NCI-H2029 (cell line): ENCODE measurements at places on chromosomes 3 and 15.

DNA sequence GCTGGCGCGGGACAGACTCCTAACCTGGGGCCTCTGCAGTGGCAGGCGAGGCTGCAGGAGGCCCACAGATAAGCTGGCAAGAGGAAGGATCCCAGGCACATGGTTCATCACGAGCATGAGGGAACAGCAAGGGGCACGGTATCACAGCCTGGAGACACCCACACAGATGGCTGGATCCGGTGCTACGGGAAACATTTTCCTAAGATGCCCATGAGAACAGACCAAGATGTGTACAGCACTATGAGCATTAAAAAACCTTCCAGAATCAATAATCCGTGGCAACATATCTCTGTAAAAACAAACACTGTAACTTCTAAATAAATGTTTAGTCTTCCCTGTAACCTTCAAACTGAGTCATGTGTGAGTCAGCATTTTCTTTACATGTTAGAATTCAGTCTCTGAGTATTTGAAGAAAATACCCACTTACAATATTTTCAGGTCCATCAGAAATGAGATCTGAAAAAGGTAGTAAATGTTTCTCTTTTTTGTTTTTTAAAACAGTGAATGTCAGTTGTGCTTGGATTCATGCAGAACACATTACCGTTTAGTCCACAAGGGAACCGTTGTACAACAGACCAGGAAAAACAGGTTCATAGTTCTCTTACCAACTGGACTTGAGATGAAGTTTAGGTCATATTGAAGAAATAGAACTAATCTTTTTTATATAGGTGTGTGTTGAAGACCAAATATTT is 75.9 kb downstream of the BOC start:
- no peak for DNase-seq

GRCh38 chr3:52742418-52743041 is 28.2 kb downstream of the NEK4 start:
- no peak for DNase-seq

DNA sequence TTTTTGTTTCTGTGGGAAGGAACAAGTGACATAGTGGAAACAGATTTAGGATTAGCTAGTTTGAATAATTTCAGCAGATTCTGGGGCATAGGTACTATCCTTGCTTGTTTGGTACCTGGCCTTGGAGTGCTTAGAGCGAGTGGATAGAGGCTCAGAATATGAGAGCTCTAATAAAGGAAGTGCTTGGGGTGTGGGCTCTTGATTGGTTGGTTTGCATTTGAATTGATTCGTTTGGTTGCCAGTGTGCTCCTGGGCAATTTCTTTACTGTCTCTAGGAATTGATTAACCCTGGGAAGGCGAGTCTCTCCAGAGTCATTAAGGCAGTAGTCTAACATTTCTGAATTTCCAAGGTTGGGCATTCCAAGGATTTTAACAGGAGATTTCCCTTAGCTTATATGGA is 98.0 kb downstream of the DTWD1 start:
- no peak for DNase-seq

- no peak for DNase-seq
Observed at GRCh38 chr15:99098991-99099390, 5.9 kb upstream of the SYNM start.

DNA sequence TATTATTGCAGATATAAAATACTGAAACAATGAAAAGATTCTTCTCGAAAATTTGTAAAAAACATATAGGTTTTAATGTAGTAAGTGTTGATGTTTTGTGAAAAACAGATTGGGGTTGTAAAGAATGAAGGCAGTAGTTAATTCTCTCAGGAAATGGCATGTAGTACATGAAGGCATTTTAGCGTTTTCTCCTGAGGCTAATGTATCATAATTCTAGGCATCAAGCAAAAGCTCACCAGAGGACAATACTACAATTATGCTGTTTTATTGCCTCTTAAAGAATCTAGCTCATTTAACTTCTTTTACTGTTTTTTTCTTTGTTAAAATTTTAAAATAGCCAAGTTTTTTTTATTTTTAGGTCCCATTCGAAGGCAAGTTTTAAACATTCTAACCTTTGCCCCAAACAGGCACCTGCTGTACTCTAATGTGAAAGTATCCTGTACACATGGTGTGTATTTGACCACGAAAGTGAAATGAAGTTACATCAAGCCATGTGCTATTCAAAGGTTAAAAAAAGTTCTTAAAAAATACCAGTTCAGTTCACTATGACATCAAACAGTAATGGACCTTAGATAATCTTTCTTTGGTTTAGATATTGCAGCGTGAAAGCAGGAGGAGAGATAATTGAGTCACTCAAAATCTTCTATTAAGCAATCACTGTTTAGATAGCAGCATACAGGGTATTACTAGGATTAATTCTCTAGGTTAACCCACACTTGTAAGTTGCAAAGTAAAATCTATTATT is 163.6 kb downstream of the ECT2 start:
- DNase-seq: no peak

GRCh38 chr15:52246686-52247431 is 48.7 kb downstream of the MYO5C start:
- no peak for DNase-seq

DNA sequence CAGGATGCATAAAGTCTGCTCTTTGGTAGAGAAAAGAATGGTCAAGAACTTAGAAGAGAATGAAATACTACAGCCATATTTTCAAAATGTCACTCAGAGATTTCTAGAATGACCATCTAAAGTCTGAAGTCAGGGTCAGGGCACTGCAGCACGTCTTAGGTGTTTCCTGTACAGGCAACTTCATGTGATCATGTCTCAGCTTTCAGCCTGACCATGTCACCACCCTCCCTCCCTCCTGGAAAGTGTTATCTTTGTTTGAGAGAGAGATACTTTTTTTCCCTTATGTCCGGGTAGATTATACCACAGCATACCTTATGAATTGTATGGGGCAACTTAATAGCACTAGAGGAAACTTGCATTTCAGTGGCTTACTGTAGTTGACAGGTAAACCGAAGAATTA is 558.0 kb upstream of the TGFBR2 start:
- DNase-seq: no peak

GRCh38 chr15:74053941-74054529 is 28.3 kb downstream of the GOLGA6A start:
- peak; percentile 15 for DNase-seq

GRCh38 chr3:111485086-111485485 is 56.9 kb upstream of the CD96 start:
- DNase-seq: no peak

- no peak for DNase-seq
Observed at GRCh38 chr3:180011927-180012326, 24.8 kb downstream of the PEX5L start.

DNA sequence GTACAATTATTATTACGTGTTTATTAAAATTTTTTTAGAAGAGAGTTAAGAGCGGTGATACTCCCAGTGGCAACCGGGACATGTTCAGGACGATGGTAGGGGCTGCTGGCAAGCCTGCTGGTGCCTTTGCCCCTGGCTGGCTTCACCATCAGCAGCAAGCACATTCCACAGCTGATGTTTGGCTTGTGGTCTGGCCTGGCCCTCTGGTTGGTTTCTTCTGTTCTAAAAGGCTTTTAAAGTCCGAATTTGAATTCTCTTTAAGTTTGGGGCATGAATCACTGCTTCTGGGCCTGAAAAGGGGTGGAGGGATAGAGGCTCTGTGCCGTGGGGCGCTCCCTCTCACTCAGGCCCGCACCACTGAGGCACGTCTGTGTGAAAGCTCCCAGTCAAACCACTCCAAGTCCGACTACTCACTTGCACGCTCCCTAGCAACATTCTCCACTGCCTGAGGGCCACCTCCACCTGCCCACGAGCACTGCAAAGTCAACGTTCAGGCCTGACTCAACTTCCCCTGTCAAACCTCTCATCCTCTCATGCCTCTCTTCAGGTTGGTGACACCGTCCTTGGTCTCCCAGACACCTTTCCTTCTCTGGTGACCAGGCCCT is 10.1 kb downstream of the ITGA11 start:
- no peak for DNase-seq

GRCh38 chr3:63290686-63291085 is 12.6 kb downstream of the SYNPR start:
- no peak for DNase-seq

DNA sequence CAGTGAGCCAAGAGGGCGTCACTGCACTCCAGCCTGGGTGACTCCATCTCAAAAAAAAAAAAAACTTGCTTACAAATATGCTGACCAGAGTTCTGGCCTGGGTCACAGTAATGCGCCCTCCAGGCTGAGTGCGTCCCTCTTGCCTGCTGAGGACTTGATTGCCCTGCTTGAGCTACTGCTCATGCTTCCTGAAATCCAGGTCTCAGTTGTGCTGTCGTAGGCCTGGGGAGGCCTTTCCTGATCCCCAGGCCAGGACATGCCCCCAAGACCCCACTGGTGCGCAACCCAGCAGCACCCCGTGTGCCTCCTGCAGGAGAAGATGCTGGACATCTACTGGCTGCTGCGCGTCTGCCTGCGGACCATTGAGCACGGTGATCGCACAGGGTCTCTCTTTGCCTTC is 7.3 kb downstream of the AMIGO3 start:
- no peak for DNase-seq

DNA sequence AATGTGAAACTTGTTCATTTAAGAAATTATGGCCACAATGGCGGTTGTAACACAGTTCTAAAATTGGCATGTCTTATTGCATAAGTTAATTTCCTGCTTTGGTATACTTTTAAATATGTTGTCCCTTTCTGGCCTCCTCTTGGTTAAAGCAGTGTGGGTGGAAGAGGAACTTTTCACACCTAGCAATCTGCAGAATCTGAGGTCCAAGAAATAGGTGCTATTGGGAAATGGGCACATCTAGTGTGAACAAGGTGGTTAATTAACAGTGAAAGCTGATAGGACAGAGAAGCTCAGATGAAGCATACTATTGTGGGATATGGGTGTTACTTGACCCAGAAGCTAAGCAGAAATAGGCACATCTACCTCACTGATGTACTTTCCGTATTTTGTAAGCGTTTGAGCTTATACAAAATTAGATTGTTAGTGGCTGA is 10.6 kb downstream of the CMC1 start:
- DNase-seq: no peak

- no peak for DNase-seq
Observed at GRCh38 chr3:16840101-16840424, 44.7 kb upstream of the PLCL2 start.

DNA sequence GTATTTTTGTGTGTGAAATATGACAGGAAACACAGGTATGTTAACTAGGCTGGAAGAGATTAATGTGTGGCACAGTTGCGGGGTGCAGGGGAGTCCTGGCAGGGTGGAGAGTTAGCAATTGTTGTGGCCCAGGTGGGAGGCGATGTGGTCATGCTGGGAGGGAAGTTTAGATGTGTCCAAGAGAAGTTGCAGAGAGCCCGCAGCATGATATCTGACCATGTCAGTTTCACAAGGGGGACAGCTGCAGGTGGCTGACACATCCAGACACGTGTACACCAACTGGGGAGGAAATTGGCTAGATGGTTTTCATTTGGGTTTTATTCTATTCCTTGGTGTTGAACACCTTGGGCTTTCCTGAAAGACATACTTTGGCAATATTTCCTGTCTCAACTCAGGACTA is 172.8 kb upstream of the RGMA start:
- DNase-seq: no peak

- DNase-seq: no peak
Observed at GRCh38 chr3:124885466-124886167, 1.5 kb downstream of the ITGB5 start.

- no peak for DNase-seq
Observed at GRCh38 chr3:98691897-98692296, 71.2 kb upstream of the ST3GAL6 start.

GRCh38 chr3:27658741-27659140 is 63.4 kb downstream of the EOMES start:
- DNase-seq: no peak

DNA sequence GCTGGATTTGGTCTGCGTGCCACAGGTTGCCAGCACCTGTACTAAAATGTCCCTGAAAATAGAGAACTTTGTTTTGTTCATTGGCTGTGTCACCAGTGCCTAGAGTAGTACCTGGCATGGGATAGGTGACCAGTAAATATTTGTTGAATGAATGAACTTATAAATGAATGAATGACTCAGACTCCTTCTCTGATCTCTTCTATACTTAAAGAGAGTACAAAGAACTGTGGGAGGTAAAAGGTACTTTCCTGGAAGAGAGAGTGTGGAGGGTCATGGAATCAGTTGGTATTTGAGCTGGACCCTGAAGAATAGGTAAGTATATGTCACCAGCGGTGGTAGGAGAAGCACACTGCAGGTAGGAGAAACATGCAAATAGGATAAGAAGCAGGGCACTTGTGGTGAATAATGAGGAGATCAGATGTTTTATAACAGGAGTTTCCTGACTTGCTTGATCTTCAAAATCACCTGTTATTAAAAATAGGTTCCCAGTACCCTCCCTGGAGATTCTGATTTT is 149.4 kb downstream of the LPP start:
- no peak for DNase-seq
